ENCODE measurements at places on chromosomes 1 and 21. TPM values are rescaled to one million over a fixed set of nuclear protein-coding genes. Genes with fewer than 3 reads are reported as not detected.

- no peak for DNase-seq
These were observed at the start of gene KCNK1 for GRCh38 chr1:233613252-233614172. Gene KCNK1, plus strand, starts transcription at chr1:233614106. Its CDS starts 66 bp downstream, at chr1:233614172.

DNA sequence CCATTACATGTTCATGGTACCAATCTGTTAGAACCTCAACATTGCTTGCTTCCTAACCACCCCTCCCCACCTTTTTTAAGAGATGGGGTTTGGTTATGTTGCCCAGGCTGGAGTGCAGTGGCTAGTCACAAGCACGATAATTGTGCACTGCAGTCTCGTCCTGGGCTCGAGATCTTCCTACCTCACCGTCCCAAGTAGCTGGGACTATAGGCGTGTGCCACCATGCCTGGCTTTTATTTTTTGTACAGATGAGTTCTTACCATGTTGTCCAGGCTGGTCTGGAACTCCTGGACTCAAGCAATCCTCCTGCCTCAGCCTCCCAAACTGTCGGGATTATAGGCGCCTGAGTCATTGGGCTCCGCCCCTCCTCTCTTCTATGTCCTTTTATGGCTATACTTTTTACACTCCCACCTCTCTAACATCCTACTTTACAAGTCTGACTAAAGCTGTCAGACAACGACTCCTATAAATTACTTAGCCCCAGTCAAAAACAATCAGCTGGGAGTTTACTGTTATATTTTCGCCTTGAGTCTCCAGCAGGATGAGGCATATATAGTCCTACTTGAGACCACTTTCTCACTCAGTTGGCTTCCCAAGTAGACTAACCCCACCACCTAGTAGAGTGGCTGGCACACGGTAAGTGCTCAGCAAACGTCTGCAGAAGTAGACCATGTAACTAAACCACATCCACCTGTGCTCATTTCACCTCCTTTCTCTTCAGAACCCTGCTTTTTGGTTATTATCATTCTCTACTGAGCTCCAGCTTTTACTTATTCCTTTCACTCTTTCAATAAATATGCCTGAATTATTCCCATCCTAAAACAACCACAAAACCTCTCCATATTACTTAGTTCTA is 13.8 kb downstream of the ENSA start:
- DNase-seq, result no peak

The KCNJ15 gene
- total RNA-seq, result 0.04 TPM

The UBE2U gene
- total RNA-seq, result not detected

- no peak for DNase-seq
These were observed 97.6 kb upstream of the CD34 start for GRCh38 chr1:208008534-208008933.

- DNase-seq, result no peak
These were observed 78.6 kb downstream of the LAMC1 start for GRCh38 chr1:183101841-183102276.

The C1orf159 gene
- total RNA-seq, result 6.7 TPM
